ENCODE measurements at places on chromosomes 2 and 18. TPM values are rescaled to one million over a fixed set of nuclear protein-coding genes. Genes with fewer than 3 reads are reported as not detected.

The IL18RAP gene
- 0.30 TPM for polyA plus RNA-seq

The CRYBA2 gene
- not detected for polyA plus RNA-seq

DNA sequence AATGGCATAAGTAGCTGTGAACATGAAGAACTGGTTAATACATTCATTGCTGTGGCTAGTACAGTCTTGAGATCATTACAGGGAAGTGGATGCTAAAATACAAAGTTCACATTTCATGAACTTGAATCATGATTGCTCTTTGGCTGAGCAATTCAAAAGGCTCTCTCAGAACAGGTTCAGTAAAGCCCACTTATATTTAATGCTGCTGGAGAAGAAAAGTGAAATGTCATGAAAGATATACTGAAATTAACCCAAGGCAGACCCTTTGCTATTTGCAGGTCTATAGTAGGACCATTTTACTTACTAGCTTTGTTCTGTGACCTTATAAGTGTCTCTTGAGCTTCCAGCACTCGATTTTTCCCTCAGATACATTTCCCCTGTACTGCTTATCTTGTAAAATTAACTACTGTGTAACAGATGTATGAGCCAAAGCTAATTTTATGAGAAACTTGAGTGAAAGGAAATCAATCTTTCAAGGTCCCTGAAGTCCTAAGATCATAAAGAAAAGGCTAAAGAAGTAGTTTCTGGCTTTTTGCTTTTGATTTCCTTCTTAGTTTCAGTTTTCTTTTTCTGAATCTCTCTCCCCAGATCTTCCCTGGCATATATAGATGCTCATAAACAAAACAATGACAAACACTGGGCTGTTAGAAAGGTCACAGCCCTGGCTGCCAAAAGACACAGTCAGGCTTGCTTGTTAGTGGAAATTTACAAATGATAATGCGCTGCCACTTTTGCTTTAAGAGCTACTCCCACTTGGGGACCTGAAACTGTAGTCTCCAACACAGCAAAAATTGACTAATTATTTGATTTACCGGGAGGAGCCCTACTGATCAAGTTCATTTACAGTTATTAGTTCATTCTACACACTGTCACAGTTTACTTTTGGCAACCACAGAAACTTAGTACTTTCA, 132.7 kb upstream of the XPO1 start:
- no peak for DNase-seq

GRCh38 chr2:207239754-207240494, 74.2 kb upstream of the KLF7 start:
- DNase-seq = no peak

DNA sequence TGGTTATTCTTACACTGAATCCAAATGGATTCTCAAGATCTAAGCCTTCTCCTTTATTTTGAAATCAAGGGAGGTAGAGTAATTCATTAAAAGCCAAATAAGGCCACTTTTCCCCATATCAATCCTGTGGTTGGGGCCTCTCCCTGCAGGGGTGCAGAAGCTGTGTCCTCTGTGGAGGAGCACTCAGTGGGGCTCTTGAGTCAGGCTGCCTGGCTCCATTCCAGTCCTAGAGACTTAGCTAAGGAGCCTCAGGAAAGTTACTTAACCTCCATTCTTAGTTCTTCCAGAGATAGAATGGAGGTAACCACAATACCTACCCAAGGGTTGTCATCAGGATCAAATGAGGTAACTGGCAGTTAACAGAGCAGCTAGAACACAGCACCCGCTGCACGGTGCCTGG, 564.3 kb downstream of the CMPK2 start:
- no peak for DNase-seq

DNA sequence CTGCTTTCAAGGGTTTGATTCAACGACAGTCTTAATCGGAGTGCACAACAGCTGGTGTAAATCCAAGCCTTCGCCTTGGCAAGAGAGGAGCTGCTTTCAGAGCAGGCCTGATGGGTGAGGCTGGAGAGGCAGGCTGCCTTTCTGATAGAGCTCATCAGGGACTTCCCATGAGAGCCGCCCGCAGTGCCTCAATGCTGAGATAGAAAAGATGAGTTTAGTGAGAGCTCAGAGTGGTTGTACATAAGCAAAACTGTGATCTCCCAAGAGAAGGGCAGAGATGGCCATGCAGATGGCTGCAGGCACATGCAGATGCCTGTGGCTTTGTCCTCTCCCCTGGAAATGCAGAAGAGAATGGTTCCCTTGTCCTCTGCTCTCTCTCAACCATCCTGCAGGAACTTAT, 122.1 kb downstream of the ARL4C start:
- DNase-seq = no peak

GRCh38 chr18:80200171-80200931, 47.0 kb downstream of the PARD6G start:
- no peak for DNase-seq

GRCh38 chr2:126645211-126645618, 10.7 kb upstream of the GYPC start:
- no peak for DNase-seq

DNA sequence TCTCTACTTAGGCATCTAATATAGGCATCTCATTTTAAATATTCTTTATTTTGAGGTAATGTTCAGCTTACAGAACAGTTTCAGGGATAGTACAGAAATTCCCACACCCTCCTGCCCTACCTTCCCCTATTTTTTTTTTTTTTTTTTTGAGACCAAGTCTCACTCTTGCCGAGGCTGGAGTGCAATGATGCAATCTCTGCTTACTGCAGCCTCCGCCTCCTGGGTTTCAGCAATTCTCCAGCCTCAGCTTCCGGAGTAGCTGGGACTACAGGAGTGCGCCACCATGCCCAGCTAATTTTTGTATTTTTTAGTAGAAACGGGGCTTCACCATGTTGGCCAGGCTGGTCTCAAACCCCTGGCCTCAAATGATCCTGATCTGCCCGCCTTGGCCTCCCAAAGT, 97.6 kb downstream of the EPB41L5 start:
- DNase-seq = no peak

DNA sequence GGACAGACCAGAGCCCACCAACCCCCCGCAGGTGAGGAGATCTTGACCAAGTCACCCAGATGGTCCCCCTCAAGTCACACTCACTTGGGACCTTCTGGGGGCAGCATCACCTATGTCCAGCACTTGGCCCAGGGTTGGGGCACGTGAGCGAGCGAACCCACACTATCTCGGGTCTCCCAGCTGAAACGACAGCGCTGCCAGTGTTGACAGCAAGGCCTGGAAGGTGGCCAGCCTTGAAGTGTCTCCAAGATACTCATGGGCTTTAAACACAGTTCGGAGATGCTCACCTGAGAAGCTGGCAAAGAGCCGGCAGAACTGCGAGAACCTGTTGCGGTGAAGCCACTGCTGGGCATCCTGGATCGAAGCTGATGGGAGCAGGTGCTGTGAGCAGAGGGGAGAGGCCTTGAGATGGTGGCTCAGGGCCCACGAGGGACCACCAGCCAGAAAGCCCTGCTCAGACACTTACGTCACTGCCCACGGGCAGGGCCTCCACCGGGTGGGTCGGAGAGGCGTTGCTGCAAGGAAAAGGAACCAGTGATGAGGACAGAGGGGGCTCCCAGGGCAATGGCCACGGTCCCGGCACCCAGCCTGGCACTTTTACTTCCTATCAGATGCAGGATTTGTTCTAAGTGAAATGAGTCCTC, 47.5 kb downstream of the TFCP2L1 start:
- DNase-seq = no peak
